ENCODE measurements at places on chromosomes 1 and 21.

DNA sequence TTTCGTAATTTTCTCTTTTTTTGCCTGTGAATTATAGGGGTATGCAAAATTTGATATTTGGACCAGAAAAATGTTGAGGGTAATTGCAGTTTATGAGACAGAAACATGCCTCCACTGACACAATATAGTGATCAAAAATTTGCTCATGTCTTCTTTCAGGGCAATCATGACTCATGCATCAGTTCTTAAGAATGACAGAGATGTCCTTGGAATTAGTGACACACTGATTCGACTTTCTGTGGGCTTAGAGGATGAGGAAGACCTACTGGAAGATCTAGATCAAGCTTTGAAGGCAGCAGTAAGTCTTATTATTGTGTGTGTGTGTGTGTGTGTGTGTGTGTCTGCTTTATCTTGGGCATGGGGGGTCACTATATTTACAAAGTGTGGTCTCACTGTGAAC lies 27.5 kb downstream of the CTH start:
- no peak for DNase-seq

DNA sequence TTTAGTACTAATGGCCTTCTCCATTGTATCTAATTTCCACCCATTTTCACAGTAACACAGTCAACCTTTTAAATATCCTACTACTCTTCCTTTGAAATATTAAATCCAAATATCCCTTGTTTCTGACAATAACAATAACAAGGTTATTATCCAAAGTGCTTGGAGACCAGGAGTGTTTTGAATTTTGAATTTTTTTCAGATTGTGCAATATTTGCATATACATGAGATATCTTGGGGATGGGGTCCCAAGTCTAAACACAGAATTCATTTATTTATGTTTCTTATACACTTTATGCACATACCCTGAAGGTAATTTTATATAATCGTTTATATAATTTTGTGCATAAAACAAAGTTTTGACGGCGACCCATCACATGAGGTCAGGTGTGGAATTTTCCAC lies 17.5 kb downstream of the DMAP1 start:
- DNase-seq, result no peak

DNA sequence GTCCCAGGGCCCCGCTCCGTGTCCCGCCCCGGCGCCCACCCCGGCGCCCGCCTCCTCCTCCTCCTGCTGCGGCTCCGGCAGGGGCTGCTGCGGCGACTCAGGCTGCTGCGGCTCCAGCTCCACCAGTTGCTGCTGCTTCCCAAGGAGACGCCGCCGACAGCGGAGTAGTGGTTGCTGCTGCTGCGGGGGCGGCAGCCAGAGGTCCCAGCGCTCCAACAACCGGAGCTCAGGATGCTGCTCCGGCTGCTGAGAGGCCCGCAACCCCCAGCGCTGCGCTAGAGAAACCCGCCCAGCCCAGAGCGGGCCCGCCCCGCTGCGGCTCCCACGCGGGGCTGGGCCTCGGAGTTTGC lies 1.1 kb downstream of the CRCT1 start:
- DNase-seq, result peak; percentile 61

GRCh38 chr1:211259638-211260126 lies 516 bp downstream of the RCOR3 start:
- peak; percentile 67 for DNase-seq

GRCh38 chr1:202664083-202664482 lies 46.2 kb downstream of the SYT2 start:
- no peak for DNase-seq

DNA sequence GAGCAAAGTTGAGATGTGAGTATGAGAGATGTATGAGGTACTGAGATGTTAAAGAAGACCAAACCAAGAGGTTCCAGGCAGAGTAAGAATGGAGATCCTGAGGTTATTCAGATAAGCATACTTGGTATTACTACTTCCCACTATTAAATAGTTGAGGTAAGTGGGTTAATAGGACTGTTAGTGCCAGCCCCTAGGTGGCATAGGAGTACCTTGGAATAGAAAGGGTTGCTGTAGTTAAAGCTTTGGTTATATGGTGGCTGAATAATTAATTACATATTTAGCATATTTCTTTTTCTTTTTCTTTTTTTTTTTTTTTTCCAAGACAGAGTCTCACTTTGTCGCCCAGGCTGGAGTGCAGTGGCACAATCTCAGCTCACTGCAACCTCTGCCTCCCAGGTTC lies 397.9 kb upstream of the TMPRSS15 start:
- no peak for DNase-seq

GRCh38 chr1:208919371-208919770 lies 664.1 kb upstream of the CAMK1G start:
- DNase-seq, result peak; percentile 46

DNA sequence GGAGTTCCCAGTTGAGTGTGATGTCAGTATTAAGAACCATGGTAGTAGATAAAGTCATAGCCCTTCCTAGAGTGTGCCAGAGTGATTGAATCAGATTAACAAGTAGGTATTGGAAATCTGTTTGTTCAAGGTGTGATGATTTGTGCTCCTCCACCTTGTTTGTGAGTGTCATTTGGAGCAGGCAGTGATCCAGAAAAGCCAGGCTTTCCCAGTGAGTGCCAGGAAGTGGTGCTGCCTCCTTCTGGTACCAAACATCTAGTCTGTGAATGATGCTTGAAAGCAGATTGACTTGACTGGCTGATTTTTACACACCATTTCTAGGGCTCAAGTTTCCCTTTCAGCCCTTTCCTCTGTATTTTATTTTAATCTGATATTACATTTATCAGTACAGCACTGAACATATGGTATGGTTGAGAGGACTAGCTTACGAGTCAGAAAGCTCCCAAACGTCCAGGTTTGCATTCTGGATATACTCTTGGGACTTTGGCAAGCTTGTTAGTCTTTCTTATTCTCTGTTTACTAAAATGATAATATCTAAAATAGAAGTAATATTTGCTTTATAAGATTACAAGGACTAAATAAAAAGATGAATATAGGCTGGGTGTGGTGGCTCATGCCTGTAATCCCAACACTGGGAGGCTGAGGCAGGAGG lies 100.7 kb downstream of the PATJ start:
- no peak for DNase-seq

- peak; percentile 61 for DNase-seq
Observed at GRCh38 chr1:11053758-11054137, 6.1 kb downstream of the SRM start.

DNA sequence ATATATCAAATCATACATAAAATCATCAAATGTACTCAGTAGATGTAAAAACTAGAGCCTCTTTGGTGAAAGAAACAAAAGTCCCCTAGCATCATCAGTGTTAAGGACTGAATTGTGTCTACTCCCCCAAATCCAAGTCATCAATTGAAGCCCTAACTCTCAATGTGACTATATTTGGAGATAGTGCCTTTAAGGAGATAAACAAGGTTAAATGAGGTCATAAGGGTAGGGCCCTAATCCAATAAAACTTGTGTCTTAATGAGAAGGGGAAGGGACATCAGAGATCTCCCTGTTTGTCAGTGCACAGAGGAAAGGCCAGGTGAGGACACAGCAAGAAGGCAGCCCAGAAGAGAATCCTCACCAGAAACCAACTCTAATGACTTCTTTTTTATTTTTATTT lies 33.5 kb downstream of the USP24 start:
- DNase-seq, result no peak

DNA sequence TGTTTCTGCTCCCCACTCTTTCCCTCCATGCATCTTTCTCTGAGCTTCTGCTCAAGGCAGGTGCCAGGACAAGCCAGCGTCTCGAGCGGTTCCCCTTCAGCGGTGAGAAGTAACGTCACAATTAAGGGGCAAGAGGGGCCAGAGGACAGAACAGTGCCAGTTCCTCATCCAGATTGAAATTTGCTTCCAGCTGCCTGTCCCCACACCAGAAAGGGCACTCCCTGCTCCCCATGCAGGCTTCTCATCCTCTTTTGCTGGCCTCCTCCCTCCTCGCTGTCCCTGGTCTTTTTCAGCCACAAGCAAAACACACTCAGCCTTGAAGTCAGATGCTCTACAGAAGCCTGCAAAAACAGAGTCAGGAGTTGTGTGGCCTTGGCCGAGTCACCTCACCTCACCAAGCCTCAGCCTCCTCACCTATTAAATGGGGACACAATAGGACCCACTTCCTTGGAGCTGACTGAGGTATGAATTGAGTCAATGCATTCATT lies 35.0 kb upstream of the ECE1 start:
- DNase-seq, result no peak

GRCh38 chr1:213159376-213159775 lies 108.3 kb downstream of the RPS6KC1 start:
- no peak for DNase-seq

- DNase-seq, result peak; percentile 41
Observed at GRCh38 chr1:213244664-213245091, 193.6 kb downstream of the RPS6KC1 start.

GRCh38 chr1:4404854-4405590 lies 249.4 kb upstream of the AJAP1 start:
- no peak for DNase-seq

GRCh38 chr1:25990702-25991395 lies 7.0 kb downstream of the PAFAH2 start:
- DNase-seq, result no peak

DNA sequence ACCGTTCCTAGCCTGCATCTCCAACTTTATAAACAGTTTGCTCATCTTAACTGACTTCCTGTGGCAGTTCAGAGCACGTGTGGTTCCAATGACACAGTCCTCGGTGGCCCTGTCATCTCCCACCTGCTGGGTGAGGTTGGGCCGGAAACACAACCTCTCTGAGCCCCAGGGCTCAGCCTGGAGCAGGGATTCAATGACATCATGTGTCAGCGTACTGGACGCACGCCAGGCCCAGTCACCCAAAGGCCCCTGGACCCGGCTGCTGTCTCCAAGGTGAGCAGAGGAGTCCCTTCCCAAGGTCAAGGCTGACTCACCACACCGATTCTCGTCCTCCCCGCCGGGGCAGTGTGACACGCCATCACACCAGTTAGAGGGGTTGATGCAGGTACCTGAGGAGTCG lies 19.9 kb downstream of the TMPRSS2 start:
- DNase-seq, result no peak

GRCh38 chr21:40422896-40423635 lies 423.9 kb downstream of the DSCAM start:
- DNase-seq, result no peak

GRCh38 chr1:166980818-166981217 lies 5.5 kb upstream of the ILDR2 start:
- DNase-seq, result no peak

DNA sequence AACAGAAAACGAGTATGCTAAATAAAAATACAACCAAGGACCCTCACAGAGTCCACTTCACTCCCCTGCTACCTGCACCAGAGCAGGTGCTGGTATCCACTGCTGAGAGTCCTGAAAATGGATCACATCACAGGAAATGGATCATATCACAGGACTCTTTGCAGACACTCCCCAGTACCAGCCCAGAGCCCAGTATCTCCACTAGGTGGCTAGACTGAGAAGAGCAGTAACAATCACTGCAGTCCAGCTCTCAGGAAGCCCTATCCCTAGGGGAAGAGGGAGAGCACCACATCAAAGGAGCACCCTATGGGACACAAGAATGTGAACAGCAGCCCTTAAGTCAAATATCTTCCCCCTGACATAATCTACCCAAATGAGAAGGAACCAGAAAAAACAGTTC lies 28.0 kb downstream of the AGBL4 start:
- no peak for DNase-seq

- DNase-seq, result no peak
Observed at GRCh38 chr21:34771512-34772028, 102.8 kb downstream of the CLIC6 start.

- DNase-seq, result peak; percentile 77
Observed at GRCh38 chr21:27590271-27590670, 623.4 kb upstream of the ADAMTS5 start.

DNA sequence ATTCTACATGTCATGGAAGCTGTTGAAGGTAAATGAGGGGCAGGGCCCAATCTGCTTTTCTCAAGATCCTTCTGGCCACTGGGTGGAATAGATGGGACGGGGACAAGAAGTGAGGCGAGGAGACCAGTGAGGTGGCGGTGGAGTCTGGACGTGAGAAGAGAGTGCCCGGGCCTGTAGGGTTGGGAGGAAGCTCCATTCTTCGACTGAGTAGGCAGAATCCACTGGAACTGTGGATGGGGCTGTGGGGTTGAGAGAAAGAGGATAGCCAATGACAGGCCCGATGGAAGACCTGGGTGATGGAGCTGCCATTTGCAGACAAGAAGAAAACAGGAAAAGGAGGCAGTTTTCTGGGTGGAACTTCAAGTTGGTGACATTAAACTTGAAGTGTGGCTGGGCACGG lies 10.3 kb downstream of the SLC1A7 start:
- DNase-seq, result no peak

DNA sequence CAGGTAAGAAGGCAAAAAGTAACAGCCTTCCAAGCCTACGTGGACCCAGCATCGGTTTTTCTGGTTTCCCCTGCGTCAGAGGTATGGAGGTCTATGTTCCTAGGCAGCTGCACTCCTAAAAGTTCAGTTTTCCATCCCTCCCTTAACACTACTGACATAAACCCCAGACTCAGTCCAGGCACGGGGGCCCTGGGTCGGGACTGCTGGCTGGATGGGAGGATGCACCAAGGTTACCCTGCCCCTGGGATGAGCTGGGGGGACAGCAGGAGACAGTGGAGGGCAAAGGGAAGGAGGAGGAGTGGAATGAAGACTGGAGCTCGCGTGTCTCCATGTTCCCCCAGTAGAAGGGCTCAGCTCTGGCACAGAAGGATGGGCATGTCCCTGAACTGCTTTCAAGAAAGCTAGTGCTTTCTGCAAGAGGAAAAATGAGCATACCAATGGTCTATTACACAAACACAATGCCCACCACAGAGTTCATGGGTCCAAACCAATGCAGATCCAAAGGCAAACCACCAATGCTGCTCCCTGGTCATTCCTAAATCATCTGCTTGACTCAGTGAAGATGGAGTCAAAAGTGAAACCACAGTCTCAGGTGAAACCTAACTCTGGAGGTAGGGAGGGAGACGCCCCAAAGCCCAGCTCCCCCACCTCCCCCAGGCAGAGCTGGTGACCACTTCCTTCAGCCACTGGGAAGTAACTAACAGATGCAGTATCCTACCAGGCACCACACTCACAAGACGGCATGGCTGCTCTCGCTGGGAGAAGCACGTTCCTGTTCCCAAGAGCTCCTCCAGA lies 54.9 kb downstream of the CD46 start:
- DNase-seq, result no peak

DNA sequence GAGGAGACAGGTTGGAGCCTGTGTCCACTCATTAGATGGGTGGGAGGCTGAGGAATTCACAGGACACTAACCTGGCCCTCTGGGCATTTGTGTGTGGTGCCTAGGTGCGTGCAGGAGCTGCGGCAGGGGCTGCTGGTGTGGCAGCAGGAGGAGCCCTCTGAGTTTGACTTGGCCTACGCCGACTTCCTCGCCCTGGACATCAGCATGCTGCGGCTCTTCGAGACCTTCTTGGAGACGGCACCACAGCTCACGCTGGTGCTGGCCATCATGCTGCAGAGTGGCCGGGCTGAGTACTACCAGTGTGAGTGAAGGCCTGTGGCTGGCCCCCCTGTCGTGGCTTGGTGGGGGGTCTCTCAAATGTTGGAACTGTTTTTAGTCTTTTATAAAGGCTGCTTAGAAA lies 3.6 kb downstream of the XKR8 start:
- no peak for DNase-seq

Measured in AG20443 (cell line).